Posterior vena cava (tissue), 2 donors: ENCODE measurements at places on chromosomes 1 and 21.
A peak's percentile ranks its signal among the peaks of the same experiment; 100 is the strongest.

- peak; percentile 72 for DNase-seq
Observed at GRCh38 chr1:227889863-227890405, 57.8 kb downstream of the WNT9A start.

DNA sequence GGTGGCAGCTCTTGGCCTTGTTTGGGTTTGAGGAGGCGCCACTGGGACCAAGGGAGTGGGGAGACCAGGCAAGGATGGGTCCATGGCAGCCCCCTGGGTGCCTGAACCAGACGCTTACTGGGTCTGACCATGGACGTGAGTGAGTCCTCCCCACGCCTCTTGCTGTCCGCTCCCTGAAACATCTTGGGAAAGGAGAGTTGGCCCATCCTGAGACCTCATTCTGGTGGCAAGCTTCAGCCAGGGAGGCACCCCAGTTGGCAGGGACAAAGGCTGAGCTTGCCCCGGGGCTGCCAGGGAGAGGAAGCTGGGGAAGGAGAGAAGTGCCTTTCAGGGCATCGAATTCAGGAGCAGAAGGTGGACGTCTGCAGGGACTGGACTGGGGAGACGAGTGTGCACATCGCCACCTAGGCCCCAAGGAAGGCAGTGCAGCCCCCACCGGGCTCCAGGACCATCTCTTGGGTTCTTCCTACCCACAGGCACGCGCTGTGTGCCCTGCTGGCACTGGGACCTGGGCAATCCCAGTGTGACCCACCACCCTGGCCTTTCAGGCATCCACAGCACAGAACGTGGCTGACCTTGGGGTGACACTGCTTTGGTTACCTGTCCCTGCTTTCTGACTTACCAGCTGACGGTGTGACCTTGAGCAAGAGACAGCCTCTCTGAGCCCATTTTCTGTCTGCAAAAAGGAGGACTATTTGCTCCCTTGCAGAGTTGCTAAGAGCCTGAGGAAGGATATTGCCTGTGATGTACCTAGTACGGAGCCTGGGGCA is 132.9 kb upstream of the WNT4 start:
- DNase-seq, result peak; percentile 79

DNA sequence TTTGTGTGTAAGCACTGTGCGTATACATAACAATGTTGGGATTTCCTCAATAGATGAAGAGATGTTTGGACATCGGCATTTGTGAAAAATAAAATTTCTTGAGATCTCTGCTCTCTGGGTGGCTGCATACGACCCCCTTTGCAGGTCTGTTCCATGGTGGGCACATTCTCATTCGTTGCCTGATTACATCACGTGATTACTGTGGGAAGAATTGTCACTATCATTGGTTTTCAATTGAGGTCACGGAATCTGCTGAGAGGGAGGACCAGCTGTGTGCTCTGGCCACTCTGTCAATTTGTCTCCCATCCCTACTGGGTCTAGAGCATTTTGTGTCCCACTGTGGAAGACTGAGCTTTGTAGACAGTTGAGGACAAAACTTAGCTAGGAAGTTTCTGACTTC is 81.8 kb downstream of the DISC1 start:
- DNase-seq, result no peak

DNA sequence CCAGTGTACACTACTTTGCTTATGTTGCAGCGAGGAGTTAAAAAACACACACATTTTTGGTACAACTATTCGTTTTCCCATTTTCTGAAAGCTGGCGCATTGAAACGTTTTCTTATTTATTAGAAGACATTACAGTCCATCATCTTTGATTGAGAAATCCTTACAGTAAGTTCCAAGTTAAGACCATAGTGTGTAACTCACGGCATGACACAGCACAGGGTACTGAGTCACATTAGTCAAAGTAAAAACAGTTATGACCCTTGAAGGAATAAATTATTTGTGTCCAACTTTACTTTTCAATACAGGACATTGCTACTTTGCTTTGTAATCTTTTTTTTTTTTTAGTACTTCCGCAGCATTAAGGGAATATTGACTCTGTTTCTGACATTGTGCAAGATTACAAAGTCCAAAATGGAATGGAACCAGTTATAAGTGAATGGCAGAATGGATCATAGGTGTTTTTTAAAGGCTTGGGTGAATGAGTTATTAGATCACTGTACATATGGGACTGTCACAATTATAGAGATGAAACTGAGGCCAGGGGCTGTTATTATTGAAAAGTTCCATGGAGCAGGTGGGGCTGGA is 11.7 kb downstream of the PTGFRN start:
- no peak for DNase-seq

- DNase-seq, result no peak
Observed at GRCh38 chr1:30028939-30029338, 694.4 kb downstream of the MATN1 start.

GRCh38 chr1:47507144-47507543 is 69.3 kb downstream of the FOXD2 start:
- no peak for DNase-seq

- no peak for DNase-seq
Observed at GRCh38 chr1:115313182-115313581, 24.9 kb downstream of the NGF start.

GRCh38 chr1:109799445-109799844 is 35.7 kb upstream of the EPS8L3 start:
- no peak for DNase-seq

DNA sequence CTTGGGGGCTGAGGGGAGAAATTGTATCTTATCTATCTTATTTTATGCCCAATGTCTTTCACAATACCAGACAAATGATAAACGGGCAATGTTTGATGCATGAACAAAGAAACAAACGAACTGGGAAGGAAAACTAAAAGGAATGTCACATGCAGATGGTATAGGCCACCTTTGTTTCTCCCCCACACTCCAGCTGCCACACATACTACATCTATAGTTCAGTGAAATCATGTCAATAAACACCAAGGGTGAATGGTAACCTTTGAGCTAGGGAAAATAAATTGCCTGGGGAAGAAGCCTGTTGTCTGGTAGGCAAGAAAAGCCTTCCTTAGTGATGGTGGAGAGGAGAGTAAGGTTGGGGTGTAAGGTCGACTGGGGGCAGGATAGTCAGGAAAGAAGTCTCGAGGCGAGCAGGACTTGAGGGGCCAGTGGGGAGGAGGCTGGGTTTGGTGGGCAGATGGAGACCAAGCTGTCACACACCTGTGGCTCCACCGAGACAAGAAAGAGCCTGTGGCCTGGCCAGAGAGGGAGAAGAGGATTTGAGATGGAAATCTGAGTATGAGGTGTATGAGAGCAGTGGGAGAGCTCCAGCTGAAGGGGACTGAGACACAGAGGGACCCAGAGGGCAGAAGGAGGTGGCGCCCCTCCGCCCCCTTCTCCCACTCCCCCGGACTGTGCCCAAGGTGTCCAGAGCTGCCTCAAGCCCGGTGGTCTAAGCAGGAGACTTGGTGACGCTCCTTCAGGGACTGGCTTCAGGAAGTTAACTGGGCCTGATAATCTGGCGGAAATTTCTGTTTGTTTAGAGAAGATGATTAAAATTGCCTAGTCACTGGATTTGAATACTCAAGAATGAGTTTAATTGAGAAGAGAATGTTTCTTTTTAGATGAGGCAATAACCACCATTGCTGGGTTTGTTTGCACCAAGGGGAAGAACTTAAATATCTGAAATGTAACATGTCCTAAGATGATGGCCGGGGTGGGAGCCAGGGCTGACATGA is 37.3 kb downstream of the ATF3 start:
- no peak for DNase-seq

DNA sequence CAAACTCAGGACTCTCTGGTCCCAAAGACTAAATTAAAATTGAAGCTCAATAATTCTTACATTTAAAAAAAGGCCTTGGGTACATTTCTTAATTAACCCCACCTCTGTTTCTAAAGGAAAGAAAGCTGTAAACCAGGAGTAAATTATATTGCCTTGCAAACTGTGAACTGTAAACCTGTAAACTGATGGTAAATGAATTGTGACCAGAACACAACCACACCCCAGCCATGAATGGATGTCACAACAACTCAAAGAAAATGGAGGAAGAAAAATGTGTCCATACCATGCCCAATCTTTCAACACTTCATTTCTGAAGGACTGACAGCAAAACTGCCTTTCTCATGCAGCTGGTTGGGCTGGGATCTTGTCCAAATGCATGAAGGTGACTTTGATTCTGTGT is 171.3 kb upstream of the C1orf87 start:
- DNase-seq, result no peak

GRCh38 chr1:228546541-228547463 is 59.6 kb downstream of the RNF187 start:
- peak; percentile 13 for DNase-seq

- no peak for DNase-seq
Observed at GRCh38 chr1:111602974-111603373, 16.6 kb upstream of the RAP1A start.

DNA sequence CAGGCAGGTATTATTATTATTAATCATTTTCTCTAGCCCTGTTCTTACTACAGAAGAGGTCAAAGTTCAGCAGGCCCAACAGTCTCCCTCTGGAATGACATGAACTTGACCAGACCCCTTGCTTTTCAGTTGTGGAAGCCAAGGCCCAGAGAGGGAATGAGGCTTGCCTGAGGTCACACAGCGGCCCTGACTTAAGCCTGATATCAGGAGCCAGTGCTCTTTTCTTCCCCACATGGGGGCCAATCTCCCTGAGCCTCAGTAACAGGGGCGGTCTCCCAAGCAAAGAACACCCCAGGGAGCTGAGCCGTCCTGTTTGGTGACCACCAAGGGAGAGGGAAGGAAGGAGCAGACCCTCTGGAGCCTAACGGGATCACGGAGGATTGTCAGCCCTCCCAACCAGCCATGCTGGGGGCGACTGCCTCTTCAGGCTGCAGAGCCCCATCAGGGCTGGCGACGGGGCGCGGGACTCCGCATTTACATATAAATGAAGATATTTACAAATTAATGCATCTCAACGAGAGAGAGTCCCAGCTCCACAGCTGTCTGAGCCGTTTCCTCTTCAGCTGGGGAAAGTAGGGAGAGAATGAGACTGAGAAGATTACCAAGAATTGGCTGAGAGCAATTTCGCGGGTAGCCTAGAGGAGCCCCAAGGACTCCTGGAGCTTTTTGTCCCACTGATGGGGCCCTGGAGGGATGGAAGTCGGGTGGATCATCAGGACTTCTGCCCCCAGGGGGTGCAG is 186.1 kb upstream of the KLHDC7A start:
- no peak for DNase-seq

DNA sequence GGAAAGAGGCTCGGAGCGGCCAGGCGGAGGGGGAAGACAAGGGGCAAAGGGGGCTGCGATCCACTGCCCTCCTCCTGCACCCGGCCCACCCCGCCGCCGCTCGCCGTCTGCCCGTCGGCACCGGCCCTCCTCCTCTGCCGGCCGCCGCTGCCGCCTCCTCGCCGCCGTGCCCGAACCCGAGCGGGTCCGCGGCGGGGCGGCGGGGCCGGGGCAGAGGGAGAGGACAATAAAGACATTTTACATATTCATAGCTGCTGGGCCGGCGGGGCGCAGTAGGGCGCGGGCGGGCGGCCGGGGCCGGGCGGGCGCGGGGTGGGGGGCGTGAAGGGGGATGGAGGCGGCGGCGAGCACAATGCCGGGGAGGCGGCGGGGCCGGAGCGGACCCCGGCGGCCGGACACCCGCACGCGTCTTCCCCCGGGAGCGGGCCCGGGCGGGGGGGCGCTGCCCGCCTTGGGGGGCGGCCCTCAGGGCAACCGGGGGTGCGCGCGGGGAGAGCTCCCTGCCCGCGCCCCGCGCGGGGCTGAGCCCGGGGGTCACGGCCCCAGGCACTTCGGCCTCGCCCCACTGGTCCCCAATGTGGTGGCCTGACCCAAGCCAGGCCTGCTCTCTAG is 546 bp downstream of the POU2F1 start:
- peak; percentile 84 for DNase-seq

DNA sequence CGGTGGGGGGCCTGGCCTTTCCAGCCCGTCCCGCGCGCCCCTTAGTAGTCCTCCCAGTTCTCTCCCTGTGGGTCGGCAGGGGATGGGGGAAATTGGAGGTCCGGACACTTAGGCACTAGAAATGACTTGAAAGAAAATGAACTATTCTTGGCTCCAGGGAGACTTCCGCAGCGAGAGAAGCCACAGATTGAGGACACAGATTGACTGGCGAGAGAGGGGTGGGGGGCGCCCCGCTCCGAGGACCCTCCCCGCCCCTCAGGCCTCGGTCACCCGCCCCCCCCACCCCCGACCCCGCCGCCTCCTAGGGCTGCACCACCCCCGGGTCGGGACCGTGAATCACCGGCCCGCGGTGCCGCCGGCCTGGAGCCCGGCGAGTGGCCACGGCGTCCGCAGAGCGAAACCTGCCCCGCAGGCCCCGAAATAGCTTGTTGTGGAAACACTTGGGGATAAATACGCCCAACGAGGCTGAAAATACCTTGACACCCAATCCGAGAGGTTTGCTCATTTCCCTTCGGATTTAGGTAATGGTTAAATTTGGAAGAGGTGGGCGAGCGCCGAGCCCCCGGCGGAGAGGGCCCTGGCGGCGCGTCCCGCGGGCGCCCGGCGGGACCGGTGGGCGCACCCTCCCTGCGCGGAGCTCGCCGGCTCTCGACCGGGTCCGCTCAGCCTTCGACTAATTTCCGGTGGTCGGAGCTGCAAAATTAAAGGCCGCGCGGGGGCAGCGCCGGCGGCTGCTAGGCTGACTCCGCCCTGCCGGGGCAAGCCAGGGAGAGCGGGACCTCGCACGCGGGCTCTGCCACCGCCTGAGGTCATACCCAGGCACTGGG is at the start of gene GFI1:
GFI1 (minus strand) TSS at position 675 of the 827 bp plus-strand sequence. CDS start 3,438 bp downstream, outside the sequence.
- DNase-seq, result peak; percentile 81

DNA sequence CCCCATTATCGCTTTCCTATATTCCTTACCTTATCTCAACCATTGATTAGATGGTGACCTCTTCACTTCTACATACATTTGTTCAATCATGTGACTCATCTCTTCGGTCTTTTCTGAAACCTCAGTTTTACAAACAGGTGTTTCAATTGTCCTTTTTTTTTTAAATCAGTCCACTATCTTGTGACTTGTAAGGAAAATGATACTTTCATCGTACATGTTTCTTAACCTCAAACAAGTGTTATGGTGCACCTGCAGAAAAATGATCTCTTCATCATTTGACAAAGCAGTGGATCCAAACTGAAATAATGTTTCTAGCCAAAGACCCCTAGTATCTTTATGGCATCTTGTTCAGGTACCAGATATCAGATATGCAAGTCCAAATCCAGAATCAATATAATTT is 1157.2 kb downstream of the MRPL39 start:
- no peak for DNase-seq

DNA sequence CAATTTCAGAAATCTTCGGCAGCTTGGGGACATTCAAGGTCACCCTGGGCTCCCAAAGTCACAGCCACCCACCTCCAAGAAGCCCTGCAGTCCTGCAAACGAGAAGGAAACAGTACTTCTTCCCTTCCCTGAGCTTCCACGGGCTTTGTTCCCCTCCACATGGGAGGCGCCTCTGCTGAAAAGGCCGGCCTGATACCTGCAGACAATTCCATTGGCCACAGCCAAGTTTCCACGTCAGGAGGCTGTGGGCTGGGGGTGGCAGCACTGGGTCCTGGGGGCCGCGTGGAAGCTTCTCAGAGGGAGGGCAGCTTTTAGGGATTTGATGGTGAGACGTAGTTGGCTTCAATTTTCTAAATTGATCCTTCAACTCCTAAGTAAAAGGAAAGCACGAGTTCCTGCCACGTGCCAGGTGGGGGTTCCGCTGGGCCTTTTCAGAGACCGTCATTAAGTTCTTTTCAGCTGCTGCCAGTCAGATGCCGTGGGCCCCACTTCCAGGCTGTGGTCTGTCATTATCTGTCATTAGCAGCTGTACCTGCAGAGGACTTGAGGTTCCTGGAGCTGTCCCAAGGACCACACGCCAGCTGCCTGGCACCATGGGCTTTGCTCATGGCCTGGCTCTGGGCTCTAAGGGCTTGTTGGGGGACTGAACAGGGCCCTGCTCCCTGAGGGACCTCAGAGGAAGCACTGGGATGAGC is 98.7 kb downstream of the CRYAA start:
- no peak for DNase-seq

- DNase-seq, result no peak
Observed at GRCh38 chr1:187943606-187944403, 1115.1 kb downstream of the PLA2G4A start.

GRCh38 chr21:42734323-42734971 is 81.0 kb downstream of the PDE9A start:
- DNase-seq, result no peak
